Activated T-helper 1 cell treated with Interleukin-2 at 50 U/mL for 16 hours (primary cell): ENCODE measurements at places on chromosomes 6 and 20.

DNA sequence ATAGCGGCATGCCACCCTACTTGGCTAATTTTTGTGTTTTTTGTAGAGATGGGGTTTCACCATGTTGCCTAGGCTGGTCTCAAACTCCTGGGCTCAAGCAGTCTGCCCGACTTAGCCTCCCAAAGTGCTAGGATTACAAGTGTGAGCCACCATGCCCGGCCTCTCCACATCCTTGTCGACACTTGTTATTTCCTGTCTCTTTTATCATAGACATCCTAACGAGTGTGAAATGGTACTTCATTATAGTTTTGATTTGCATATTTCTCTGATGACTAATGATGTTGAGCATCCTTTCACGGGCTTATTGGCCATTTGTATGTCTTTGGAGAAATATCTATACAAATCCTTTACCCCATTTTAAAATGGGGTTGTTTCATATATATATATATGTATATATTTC lies 39.0 kb upstream of the ASXL1 start:
- DNase-seq: no peak

- DNase-seq: no peak
Observed at GRCh38 chr6:4084444-4085331, 5.8 kb upstream of the FAM217A start.

DNA sequence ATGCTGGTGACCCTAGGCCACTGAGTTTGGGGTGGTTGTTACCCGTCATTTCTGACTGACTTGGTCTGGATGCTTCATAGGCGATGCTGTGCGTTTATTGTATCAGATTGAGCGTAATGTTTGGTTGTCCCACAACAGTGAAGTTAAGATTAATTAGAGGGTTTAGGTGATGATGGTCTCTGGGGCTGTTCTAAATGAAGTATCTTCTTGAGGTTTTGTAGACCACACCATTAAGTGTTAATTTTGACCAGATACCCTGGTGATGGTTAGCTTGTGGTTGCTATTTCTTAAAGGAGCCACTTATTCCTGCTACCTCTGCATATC lies 132.8 kb downstream of the ARID1B start:
- no peak for DNase-seq

- DNase-seq: no peak
Observed at GRCh38 chr20:61138566-61138965, 113.5 kb upstream of the CDH4 start.

DNA sequence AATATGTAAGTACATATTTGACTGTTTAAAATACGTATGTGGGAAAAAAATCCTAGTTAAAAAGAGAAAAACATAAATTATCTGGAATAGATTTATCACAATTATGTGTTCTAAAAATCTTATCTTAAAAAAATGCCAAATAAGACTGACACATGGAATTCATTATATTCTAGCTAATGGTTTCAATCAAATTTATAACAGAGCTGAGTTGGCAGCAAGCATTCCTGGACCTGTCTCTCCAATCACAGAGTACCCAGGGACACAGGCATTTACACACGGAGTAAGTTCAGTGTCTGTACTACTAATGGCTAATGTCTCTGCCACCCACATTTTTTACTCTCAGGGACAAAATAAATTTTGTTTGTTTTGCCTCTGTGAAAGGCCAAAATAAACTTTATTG lies 122.3 kb downstream of the RPS12 start:
- no peak for DNase-seq

DNA sequence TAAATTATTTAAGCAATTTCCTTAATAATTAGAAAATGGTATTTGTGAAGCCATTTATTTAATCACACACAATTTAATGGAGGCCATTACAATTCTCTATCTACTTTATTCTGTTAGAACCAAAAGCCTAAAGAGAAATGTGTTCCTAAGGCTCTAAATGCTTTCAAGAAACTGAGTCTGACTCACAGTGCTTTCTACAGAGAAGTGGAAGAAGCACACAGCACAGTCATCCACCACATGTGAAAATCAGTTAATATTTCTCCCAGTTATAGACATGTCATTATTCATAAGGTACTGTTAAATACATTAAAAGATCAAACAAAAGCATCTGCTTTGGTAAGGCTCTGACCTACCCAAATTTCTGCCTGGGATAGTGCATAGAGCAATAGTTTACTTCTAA lies 214.4 kb downstream of the ALDH8A1 start:
- DNase-seq: no peak

DNA sequence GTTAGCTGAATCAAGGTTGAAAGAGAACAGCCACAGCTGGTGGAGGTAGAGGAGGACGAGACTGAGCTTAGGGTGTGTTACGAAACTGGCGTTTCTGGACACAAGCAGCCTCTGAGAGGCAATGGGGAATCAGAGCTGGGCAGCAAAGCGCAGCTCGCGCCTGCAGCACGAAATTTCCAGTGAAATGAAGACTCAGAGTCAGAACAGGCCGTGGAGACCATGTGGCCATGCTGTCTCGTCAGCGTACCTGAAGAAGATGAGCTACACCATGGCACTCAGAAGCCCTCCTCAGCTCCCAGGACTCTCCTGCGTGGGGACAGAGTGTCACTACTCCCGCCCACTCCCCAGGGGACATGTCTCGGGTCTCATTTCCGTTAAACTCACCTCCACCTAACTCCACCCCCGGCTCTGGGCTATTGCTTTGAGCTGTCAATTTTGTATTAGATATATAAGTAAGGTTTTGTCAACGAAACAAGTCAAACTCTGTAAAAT lies 256.9 kb downstream of the ERMARD start:
- no peak for DNase-seq

GRCh38 chr6:33944686-33945411 lies 141.0 kb upstream of the MLN start:
- no peak for DNase-seq

DNA sequence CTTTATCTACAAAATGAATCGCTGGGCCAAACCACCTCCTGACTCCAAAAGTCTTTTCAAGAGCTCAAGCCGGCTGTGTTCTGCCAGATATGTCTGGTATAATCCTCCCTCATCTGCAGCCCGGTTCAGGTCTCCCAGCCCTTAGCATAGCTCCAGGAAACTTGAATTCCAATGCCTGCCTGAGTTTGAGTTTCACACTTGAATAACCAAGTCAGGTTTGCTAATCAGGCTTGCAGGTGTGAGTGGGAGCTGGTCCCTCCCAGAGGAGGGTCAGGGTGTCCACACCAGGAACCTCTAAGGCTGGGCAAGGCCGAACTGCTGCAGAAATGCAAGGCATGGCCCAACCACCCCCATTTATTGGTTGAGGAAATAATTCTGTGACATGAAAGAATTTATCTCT lies 96.6 kb downstream of the TMEM242 start:
- DNase-seq: no peak

GRCh38 chr6:35038076-35038475 lies 103.1 kb downstream of the TCP11 start:
- DNase-seq: no peak

DNA sequence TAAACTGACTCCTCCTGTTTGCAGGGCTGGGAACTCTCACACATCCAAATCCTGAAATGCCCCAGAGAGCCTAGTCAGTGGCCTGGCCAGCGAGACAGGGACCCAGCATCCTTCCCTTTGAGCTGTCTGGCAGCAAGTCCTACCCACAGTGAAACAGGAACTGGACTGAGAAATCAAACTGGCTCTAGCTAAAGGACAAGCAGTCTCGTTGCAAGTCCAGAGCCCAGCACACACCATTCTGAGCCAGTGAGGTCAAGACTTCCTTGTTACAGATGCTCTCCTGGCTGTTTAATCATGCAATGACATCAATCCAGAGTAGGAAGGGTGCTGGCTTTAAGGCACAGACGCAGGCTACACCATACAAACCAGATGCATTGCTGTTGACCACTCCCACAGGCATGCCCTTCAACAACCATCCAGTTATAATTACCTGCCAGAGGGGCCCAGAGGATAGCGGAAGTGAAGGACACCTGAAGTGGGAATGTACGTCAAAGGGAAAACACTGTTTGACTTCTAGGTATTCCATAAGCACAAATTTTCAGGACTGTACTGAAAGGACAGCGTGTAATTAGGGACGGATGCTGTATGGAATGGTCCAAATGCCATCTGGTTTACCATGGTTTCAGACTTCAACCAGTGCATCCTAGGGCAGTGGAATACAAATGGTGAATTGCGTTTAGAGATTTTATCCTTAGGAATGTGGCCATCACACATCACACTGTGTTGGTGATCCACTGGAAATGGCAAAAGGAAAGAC lies 114.4 kb downstream of the SLC23A2 start:
- no peak for DNase-seq

- DNase-seq: no peak
Observed at GRCh38 chr6:34664256-34664971, 32.2 kb downstream of the ILRUN start.
